ENCODE measurements at places on chromosomes 6 and 20.

GRCh38 chr6:149201068-149201655 lies 116.3 kb upstream of the TAB2 start:
- DNase-seq: no peak

GRCh38 chr6:29631209-29631810 lies 1.7 kb downstream of the GABBR1 start:
- DNase-seq: no peak

GRCh38 chr20:4375881-4376280 lies 345.8 kb upstream of the PRND start:
- peak; percentile 89 for DNase-seq

DNA sequence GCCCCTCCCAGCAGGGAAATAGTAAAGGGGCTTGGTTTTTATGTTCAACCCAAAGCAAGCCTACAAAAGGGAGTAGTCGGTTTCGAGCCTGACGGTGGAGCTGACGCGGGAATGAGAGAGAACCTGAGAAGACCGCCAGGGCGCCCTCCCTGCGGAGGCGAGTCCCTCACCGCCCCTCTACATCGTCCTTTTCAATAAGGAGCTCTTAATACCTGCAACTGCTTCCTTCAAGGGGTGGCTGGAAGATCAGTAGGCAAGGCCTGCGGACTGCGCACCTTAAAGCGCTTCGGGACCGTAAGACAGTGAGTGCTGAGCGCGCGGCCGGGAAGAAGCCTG lies 709 bp upstream of the ZNF76 start:
- DNase-seq: no peak

DNA sequence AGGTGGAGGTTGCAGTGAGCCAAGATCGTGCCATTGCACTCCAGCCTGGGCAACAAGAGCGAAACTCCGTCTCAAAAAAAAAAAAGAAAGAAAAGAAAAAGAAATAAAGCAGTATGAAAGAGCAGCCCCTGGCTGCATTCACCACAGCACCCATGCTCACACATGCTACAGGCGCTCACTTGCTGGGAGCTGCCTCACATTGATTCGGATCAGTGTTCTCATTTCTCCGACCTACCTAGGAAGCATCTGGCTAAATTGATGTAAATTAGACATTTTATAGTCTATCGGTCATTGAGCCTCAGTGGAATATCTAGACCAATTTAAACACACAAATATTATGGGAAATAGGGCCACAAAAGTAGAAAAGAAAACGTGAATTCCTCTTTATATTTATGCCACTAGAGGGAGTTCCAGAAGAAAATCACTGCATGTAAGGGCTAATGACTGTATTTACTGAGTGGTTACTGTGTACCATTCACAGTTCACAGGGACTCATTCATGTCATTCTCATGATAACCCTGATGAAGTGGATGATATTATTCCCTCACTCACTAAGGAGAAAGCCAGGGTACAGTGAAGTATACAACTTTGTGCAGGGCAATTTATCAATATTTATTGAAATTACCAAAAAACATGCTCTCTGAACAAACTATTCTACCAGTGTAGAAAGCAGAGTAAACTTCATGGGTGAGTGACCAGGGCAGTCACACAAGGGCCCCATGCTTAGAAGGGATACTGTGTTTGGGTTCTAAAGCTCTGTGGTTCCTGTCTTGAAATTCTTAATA lies 5.3 kb upstream of the MOG start:
- DNase-seq: peak; percentile 5

DNA sequence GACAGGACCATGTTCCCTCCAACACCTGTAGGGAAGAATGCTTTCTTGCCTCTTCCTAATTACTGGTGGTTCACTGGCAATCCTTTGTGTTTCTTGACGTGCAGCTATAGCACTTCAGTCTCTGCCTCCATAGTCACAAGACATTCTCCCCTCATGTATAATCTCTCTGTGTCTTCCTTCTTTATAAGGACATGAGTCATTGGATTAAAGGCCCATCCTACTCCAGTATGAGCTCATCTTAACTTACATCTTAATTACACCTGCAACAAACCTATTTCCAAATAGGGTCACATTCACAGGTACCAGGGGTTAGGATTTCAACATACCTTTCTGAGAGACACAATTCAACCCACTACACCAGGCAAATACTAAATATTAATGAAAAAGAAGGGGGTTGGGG lies 213.6 kb downstream of the RNGTT start:
- DNase-seq: no peak

DNA sequence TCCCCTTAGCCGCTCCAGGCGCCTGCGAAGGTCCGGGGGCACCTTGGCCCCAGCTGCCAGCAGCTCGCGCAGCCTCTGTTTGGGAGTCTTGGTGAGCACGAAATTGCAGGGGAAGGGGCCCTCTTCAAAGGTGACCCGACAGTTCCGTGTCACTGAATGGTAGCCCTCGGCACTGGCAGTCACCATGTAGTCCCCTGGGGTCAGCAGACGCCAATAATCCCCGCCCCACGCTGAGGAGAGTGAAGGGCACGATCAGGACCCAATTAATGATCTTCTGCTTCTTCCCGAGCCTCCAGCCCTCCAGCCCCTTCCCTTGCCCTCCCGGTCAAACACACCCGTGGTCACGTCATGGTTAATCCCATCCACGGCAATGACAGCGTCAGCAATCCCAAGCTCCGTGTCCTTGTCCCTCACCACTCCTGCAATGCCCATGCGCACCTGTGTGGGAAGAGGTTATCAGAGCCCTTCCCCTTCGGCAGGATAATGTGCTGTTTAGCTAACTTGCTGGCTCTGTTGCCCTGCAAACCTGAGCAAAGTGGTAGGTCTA lies 6.2 kb downstream of the CPXM1 start:
- no peak for DNase-seq
